ENCODE measurements at places on chromosomes 12 and 14.

DNA sequence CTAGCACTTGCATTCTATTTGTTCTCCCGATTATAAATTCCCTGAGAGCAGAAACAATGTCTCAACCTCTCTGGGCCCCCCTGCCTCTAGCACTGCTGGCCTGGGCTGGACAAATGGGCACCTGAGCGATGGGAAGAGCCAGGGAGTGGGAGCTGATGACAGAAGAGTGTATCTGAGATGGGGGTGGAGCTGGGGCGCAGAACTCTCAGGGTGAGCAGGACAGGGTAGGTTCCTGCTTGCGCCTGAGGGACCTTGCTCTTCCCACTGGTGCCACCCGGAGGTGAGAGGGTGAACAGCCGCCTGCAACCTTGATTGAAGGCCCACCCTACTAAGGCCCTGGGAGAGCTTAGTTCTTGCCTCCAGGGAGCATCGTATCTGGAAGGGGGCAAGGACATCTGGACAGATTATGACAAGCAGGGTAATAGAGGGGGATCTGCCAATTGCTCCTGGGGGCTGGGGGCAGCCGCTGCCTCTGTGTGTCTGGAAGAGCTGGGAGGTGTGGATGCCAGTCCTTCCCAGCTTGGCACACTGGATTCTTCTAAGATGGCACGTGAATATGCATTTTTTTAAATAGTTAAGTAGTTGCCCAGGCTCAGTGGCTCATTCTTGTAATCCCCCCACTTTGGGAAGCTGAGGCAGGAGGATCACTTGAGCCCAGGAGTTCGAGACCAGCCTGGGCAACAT, 43.0 kb upstream of the TSPAN9 start:
- DNase-seq: no peak

- no peak for DNase-seq
Measured at GRCh38 chr14:67482231-67483164, 6.0 kb downstream of the TMEM229B start.

- DNase-seq: no peak
Measured at GRCh38 chr12:31235868-31236395, 90.0 kb downstream of the SINHCAF start.

DNA sequence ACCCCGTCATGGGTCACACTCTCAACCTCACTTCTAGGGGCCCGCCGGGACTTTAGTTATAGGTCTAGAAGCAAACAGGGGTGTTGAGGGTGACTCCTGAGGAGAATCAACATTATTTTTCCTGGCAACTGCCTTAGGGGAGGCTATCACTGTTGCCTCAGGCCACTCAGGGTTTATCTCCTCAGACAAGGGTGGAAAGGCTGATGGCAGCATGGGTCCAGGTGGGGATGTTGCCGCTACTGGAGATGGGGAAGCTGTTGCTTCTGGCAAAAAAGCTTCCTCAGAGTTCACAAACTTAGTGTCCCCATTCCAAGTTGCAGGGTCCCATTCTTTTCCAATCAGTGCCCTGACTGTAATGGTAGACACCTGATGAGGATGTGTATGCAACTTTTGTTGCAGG, 467.4 kb upstream of the RGS6 start:
- no peak for DNase-seq

DNA sequence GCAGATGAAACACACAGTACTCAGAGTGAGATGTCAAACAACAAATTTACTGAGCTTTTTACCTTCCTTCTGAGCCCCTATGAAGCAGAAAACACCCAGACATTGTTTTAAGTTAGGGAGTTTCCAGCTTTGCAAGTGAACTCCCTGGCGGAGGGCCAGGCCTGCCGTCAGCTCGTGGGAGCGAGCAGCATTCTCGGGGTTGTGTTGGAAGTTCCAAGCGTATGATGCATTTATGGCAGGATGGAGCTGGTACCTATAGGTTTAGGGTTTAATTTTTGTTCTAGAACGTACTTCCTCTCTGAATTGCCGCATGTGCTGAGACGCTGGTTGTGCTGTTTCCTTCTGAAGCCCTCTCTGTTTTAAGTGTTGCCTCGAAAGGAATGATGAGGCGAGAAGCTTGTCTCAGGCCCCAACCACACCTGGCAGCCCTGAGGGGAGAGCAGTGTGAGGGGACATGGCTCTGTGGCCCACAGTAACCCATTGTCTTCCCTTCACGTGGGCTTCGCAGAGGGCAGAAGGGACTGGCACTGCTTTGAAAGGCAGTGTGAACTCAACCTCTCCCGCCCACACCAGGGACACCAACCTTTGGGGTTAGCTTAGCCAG, 76.6 kb downstream of the SSPN start:
- peak; percentile 62 for DNase-seq

DNA sequence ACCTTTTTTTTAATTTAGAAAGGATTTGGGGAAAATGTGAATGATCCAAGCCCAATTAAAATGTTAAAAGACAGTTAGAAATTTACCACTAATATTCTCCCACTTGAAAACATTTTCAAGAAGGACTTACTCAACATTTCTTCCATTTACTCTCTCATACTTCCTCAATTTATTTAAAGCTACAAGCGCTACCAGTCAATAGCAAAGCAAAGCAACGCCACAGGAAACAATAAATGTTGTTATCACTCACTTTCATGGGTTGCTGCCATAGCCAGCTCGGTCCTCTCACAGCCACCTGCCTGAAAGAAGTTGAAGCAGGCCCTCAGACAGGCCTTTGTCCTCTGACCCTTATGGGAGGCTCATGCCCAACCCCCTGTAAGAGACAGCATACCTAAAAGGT, 6.0 kb upstream of the SOS2 start:
- DNase-seq: no peak

- DNase-seq: no peak
Measured at GRCh38 chr14:57212919-57213318, 55.8 kb downstream of the EXOC5 start.

DNA sequence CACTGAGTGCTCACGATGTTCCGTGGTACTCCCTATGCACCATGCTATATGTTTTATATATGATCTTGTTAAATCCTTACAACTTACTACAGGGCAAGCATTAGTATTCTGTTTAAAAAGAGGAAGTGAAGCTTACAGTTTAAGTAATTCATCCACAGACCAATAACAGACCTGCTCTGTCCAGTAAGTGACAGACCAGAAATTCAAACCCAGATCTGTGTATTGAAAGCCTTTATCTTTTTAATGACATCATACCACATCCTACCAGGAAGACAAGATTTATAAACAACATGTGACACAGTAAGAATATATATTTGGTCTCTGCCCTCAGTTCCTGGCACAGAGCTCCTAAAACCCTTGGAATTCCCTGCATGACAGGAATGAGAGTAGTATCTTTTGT, 206.5 kb downstream of the STXBP6 start:
- no peak for DNase-seq

DNA sequence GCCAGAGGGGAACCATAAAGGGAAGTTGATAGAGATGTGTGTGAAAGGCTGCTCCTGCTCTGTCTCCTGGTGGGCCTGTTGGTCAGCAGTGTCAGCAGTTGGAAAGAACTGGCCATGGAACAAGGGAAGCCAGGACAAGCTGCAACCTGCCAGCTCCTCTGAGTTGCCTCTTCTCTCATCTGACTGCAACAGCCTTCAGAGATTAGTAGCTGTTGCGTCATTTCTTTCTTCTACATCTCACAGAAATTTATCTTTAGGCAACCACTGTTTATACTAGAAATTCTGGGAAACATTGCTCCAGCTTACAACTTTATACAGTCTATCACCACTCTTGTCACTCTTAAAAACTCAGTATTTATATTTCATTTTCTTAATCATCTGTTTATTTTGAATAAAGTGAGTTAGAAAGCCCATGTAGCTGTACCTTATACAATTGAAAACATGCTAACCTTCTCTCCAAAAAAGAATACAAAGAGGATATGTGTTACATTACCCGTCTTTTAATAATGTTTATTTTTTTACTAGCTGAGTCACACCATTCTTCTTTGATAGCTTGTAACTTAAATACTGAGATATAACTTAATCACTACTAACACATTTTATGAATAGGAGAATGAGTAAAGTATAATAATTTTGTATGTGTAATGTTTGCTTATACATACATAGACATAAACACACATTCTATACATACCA, 224.2 kb downstream of the LRFN5 start:
- DNase-seq: peak; percentile 40

GRCh38 chr12:34406996-34407300, 384.7 kb downstream of the ALG10 start:
- no peak for DNase-seq

DNA sequence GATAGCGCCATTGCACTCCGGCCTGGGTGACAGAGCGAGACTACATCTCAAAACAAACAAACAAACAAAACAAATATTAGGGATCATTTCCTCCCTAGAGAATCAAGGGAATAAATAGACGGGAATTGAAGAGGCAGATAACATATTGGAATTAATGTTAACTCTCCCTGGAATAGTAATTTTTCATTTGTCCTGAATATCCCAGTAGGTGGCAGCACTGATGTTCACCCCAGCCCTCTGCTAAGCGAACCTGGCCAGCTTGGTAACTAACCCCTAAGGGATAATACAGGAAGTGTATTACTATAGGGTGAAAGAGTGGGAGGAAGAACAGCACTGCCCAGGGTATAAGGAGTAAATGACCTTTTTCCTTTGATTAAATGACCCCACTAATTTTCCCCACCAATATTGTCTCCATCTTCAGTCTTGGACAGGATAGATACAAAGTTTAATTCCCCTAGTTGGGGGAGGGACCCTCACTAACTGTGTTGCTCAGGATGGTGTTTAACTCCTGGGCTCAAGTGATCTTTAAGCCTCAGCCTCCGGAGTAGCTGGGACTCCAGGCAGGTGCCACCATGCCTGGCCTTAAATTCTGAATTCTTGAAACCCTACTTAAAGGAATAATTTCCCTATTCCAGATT, 40.5 kb downstream of the SLC2A14 start:
- DNase-seq: no peak

GRCh38 chr12:111981987-111982386, 31.0 kb downstream of the TMEM116 start:
- no peak for DNase-seq

DNA sequence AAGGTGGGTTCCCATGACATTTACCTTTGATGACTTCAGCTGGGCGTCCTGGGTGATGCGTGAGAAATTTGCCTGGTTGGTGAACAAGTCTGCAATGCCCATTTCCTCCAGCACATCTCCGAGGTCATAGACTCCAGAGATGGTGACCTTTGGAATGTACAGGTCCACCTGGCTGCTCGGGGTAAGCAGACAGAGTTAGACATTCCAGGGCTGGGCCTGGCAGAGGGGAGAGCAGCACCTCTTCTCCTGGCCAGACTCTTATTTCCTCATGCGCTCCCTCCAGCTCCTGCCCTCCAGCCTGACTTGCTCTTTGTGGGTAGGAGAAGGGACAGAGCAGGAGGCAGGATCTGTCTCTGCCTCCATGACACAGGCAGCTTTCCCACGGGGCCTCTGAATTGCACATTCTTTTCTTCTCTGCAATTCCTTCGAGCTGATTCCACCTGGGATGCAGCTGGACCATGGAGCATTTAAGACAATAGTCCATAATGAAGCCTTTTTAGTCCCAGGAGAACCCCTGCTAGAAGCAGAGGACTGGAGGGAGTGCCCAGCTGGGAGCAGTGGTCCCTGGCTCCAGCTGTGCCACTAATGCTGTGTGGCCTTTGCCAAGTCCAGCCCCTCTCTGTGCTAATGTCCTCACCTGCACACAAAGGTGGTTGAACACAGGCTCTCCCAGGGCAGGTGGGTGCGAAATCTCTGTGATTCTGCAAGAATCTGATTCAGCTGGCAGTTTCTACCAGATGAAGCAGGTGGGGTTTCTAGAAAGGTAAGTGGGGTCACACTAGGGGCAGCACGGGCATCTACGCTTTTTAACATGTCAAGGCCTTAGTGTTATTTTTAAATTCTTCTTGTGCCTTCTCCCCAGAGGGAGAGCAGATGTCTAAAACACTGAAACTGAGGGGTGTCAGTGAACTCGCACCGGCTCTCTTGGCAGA, 13.2 kb upstream of the SERPINA10 start:
- DNase-seq: no peak

DNA sequence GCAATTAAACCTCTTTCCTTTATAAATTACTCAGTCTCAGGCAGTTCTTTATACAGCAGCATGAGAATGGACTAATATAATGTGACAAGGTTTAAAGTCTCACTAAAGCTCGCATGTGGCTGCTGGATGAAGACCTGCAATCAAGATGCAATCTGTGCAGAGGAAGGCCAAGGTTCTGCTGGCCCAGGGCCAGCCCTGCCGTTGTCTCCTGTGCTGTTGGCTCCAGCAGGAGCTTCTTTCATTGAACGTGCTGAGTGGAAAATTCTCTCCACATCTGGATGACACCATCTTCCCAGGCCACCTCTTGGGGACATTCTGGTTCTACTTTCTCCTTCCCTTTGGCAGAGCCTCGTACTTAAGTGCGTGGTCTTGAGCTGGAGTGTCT, 742.2 kb downstream of the VRK1 start:
- no peak for DNase-seq

DNA sequence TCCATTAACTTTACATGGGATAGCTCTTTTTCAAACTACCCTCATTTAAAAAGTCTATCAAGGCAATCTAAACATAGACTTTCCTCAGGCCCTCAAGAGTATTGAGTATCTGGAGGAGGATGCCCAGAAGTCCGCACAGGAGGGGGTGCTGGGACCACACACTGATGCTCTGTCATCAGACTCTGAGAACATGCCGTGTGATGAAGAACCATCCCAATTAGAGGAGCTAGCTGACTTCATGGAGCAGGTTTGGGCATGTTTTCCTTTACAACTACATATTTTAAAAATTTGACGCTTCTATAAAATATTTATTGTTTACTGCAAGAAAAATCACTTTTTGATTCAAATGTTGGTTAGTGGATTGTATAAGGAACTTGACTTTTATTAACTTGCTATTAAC, 93.5 kb downstream of the EP400 start:
- DNase-seq: no peak

DNA sequence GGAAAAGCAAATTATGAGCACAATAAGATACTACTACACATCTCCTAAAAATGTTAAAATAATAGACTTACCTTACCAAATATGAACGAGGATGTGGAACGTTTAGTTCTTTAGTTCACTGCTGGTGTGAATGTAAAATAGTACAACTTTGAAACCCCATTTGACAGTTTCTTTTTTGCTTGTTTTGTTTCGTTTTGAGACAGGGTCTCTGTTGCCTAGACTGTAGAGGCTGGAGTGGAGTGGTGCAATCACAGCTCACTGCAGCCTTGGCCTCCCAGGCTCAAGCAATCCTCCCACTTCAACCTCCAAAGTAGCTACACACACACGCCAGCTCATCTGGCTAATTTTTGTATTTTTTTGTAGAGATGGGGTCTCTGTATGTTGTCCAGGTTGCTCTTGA, 136.4 kb upstream of the FAR2 start:
- DNase-seq: no peak

Measured in right lung (tissue), 10 donors.